ENCODE measurements at places on chromosomes 2 and 18. TPM values are rescaled to one million over a fixed set of nuclear protein-coding genes. Genes with fewer than 3 reads are reported as not detected.
A peak's percentile ranks its signal among the peaks of the same experiment; 100 is the strongest.

DNA sequence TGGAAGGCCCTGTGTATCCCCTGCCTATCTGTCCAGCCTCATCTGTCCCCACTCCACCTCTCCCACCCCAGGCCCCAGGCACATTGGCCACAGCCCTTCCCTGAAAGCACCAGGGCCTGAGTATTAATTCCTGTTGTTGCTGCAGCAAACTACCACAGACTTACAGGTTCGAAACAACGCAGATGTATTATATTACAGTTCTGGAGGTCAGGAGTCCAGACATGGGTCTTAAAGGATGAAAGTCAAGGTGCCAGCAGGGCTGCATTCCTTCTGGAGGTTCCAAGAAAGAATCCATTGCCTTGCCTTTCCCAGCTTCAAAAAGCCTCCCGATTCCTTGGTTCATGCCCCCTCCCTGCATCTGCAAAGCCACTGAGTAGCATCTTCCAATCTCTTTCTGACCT lies 78.7 kb upstream of the LAPTM4A start:
- peaks cover 19% of the 10 kb centered on the region for H3K27me3 ChIP-seq
- no peaks in the 10 kb centered on the region for H3K36me3 ChIP-seq
- no peak overlapping the region for H3K4me3 ChIP-seq

- no peak overlapping the region for H3K27ac ChIP-seq
- H3K4me3 ChIP-seq: no peak overlapping the region
- no peak for DNase-seq
- H3K36me3 ChIP-seq: no peaks in the 10 kb centered on the region
- H3K4me1 ChIP-seq: peaks cover 16% of the 10 kb centered on the region
- H3K27me3 ChIP-seq: no peaks in the 10 kb centered on the region
These were observed 218.5 kb downstream of the LDLRAD4 start for GRCh38 chr18:13437034-13437433.

GRCh38 chr18:9782073-9782857 lies 74.2 kb downstream of the RAB31 start:
- no peak for DNase-seq
- no peaks in the 10 kb centered on the region for H3K4me1 ChIP-seq
- peaks cover 15% of the 10 kb centered on the region for H3K36me3 ChIP-seq
- no peak overlapping the region for H3K4me3 ChIP-seq
- no peaks in the 10 kb centered on the region for H3K27me3 ChIP-seq
- no peak overlapping the region for H3K27ac ChIP-seq

- H3K27me3 ChIP-seq: no peaks in the 10 kb centered on the region
- no peak for DNase-seq
- no peaks in the 10 kb centered on the region for H3K4me1 ChIP-seq
- no peaks in the 10 kb centered on the region for H3K36me3 ChIP-seq
- H3K27ac ChIP-seq: no peak overlapping the region
These were observed 133.6 kb upstream of the ERBB4 start for GRCh38 chr2:212672186-212672585.

- no peaks in the 10 kb centered on the region for H3K4me1 ChIP-seq
- no peak for DNase-seq
- H3K36me3 ChIP-seq: no peaks in the 10 kb centered on the region
- H3K27ac ChIP-seq: no peak overlapping the region
- no peak overlapping the region for H3K4me3 ChIP-seq
These were observed 51.1 kb upstream of the EPC2 start for GRCh38 chr2:148593421-148593820.

GRCh38 chr2:147945660-147946059 lies 74.9 kb downstream of the ORC4 start:
- peaks cover 7% of the 10 kb centered on the region for H3K36me3 ChIP-seq
- H3K27ac ChIP-seq: no peak overlapping the region
- no peaks in the 10 kb centered on the region for H3K4me1 ChIP-seq
- no peaks in the 10 kb centered on the region for H3K27me3 ChIP-seq
- no peak for DNase-seq

DNA sequence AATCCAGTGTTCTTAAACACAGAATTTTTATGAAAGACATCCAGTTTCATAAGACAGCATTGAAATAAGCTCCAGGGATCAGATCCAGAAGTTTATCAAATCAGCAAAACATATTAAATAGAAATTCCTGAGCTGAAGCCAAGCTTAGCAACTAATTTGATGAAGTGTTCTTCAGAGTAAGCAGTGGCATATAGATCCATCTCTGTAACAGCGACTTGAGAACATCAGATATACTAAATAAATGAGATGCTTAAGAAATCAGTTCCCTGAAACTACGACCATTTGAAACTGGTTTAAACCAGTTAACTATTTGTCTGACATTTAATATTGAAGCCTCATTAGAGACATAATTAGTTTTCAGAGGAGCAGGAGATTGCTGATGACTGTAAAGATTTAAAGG lies 34.1 kb downstream of the PPP1R1C start:
- no peak overlapping the region for H3K27ac ChIP-seq
- DNase-seq: no peak
- H3K27me3 ChIP-seq: peaks cover 3% of the 10 kb centered on the region
- H3K4me1 ChIP-seq: no peaks in the 10 kb centered on the region

DNA sequence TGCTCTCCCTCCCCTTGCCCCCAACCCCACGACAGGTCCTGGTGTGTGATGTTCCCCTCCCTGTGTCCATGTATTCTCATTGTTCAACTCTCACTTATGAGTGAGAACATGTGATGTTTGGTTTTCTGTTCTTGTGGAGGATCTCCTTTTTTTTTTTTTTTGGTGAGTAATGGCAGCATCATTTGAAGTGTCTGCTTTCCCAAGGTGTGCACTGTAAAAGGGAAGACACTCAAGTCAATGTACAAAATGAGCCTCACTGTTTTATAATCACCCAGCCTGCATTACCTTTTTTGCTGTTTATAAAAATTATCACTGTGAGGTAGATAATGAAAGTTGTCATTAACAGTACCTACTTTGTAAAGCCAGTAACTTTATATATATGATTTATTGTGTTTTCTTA lies 56.9 kb downstream of the INSIG2 start:
- H3K27me3 ChIP-seq: peaks cover 27% of the 10 kb centered on the region
- H3K4me3 ChIP-seq: no peak overlapping the region
- no peak overlapping the region for H3K27ac ChIP-seq
- no peak for DNase-seq

GRCh38 chr2:54457323-54458023 lies 1.3 kb downstream of the SPTBN1 start:
- no peak overlapping the region for H3K27ac ChIP-seq
- H3K36me3 ChIP-seq: no peaks in the 10 kb centered on the region
- peaks cover 28% of the 10 kb centered on the region for H3K4me1 ChIP-seq
- H3K27me3 ChIP-seq: peaks cover 64% of the 10 kb centered on the region
- DNase-seq: peak; percentile 2
- peak overlapping the region; percentile 95 for H3K4me3 ChIP-seq

- no peaks in the 10 kb centered on the region for H3K27me3 ChIP-seq
- H3K4me3 ChIP-seq: no peak overlapping the region
- H3K36me3 ChIP-seq: no peaks in the 10 kb centered on the region
- H3K4me1 ChIP-seq: no peaks in the 10 kb centered on the region
- no peak overlapping the region for H3K27ac ChIP-seq
These were observed 84.2 kb downstream of the MYOM1 start for GRCh38 chr18:3135536-3135935.

- H3K27me3 ChIP-seq: no peaks in the 10 kb centered on the region
- H3K27ac ChIP-seq: no peak overlapping the region
- DNase-seq: no peak
- no peaks in the 10 kb centered on the region for H3K36me3 ChIP-seq
- no peaks in the 10 kb centered on the region for H3K4me1 ChIP-seq
These were observed 656.9 kb downstream of the EPHA4 start for GRCh38 chr2:220915092-220915623.

DNA sequence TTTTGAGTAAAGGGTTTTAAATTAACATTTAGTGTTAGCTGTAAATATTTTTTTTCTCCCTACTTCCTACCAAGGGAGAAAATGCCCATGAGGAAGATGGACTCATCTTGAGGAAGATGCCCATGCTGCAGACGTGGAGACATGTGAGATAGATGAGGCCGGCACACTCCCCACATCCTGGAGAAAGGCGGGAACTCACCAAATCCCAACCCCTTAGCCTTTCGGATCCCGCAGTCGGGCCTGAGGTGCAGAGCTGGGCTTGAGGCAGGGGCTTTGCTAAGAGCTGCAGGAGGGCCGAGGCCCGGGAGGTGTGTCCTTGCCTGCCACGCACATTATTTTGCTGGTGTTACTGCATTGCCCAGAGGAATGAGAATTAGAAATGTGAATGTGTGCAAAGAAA lies 137.9 kb downstream of the NAPG start:
- no peaks in the 10 kb centered on the region for H3K4me1 ChIP-seq
- no peak overlapping the region for H3K4me3 ChIP-seq
- H3K36me3 ChIP-seq: peaks cover 4% of the 10 kb centered on the region
- H3K27ac ChIP-seq: no peak overlapping the region

DNA sequence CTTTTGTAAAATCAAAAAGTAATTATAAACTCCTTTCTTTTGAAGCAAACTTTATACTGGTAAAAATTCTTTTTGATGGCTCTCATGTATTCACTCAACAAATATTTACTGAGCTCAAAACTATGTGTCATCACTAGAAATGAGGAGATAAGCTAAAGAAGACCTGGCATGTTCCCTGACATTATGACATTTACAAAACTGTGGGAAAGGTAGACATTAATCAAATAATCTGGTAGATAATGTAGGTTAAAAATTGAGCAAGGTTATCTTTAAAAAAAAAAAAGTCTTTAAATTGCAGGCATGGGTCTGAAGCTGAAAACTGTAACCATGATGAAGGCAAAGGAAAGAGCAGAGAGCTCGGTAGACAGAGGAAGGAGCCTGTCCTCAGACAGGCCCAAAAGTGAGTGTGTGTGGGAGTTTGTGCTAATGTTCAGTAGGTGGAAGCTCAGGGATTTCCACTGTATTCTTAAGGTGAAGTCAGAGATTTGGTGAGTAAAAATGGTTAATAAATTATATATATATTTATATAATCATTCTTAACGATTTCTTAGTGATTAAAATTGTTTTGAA lies 612.9 kb downstream of the LRP1B start:
- no peak overlapping the region for H3K4me3 ChIP-seq
- no peak for DNase-seq
- H3K36me3 ChIP-seq: no peaks in the 10 kb centered on the region

- peaks cover 42% of the 10 kb centered on the region for H3K4me1 ChIP-seq
- peak; percentile 55 for DNase-seq
- H3K4me3 ChIP-seq: peak overlapping the region; percentile 84
- H3K27me3 ChIP-seq: no peaks in the 10 kb centered on the region
- H3K36me3 ChIP-seq: no peaks in the 10 kb centered on the region
These were observed 4.4 kb downstream of the NFATC1 start for GRCh38 chr18:79400091-79400590.

- H3K4me3 ChIP-seq: no peak overlapping the region
- no peaks in the 10 kb centered on the region for H3K4me1 ChIP-seq
- H3K27ac ChIP-seq: no peak overlapping the region
- H3K36me3 ChIP-seq: no peaks in the 10 kb centered on the region
These were observed 578.7 kb upstream of the ID2 start for GRCh38 chr2:8103085-8103708.

DNA sequence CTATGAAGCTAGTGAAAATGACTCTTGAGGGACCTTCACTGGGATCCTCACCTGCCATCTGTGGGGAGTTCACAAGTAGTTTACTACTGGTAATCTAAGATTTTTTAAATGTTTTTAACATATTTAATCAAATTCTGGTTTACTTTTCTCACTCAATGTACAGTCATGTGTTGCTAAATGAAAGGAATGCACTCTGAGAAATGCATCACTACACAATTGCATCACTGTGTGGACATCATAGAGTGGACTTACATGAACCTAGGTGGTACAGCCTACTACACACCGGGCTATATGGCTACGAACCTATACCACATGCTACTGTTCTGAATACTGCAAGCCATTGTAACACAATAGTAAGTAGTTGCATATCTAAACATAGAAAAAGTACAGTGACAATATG lies 528.0 kb downstream of the BCL11A start:
- peaks cover 17% of the 10 kb centered on the region for H3K4me1 ChIP-seq
- peaks cover 4% of the 10 kb centered on the region for H3K27me3 ChIP-seq
- no peak overlapping the region for H3K4me3 ChIP-seq
- no peak for DNase-seq
- H3K27ac ChIP-seq: no peak overlapping the region

DNA sequence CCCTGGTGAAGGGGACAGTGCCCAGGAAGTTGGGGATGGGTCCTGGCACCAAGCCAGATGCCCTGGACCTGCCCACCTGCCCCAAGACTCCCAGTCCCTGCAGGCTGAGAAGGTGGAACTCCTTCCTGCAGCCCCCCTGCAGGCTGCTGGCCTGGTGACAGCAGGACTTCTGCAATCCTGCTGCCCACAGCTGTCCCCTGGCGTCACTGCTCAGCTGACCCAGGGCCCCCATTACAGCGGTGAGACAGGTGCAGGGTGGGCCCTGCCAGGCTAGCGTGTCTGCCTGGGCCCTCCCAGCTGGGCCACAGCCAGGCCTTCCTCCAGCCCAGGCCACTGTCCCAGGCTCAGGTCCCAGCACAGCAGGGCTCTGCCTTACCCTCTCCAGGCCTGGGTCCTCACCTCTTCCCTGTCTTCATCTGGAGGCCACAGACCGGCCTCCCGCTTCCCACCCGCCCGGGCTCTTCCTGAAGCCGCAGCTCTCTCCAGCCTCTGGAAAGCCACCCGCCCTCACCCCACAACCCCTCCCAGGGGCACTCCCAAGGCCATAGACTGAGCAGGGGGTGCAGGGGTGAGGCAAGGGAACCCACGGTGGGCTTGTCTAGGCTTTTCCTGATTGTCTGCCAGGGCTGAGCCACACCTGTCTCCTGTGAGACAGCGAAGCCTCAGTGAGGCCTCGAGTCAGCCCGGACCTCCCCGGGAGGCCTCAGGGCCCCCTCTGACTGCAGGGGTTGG lies 8.8 kb upstream of the ERFE start:
- no peaks in the 10 kb centered on the region for H3K27me3 ChIP-seq
- H3K4me1 ChIP-seq: no peaks in the 10 kb centered on the region
- no peak for DNase-seq

DNA sequence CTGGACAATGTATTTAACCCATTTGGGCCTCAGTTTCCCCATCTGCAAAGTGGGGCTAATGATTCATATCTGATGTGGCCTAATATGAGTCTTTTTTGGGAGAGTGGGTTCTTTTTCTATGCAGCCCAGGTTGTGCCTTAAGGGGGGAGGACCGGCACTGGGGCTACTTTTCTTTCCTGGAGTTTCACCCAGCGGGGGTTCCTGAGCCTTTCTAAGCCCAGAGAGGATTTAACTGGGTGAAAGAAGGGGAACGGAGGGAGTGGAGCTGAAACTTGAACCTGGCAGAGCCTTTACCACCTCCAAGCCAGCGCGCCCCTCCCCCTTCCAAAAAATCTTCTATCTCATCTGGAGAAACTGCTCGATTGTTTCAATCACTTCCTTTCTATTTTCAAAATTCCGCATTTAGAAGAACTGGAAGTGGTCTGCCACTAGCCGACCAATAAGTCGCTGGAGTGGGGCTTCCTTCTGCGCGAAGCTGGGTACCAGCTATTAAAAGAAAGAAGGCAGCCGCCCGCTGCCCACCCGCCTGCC lies 205.0 kb upstream of the SMAD2 start:
- H3K27ac ChIP-seq: no peak overlapping the region
- no peaks in the 10 kb centered on the region for H3K36me3 ChIP-seq
- peaks cover 13% of the 10 kb centered on the region for H3K4me1 ChIP-seq
- no peak for DNase-seq
- no peak overlapping the region for H3K4me3 ChIP-seq

ITGB6 gene
- not detected for polyA plus RNA-seq

MROH2A gene
- not detected for polyA plus RNA-seq

ALPP gene
- polyA plus RNA-seq: not detected

STAT4 gene
- polyA plus RNA-seq: 0.73 TPM

SCG2 gene
- polyA plus RNA-seq: not detected

GAREM1 gene
- not detected for polyA plus RNA-seq

SLC9A4 gene
- not detected for polyA plus RNA-seq

RFX8 gene
- not detected for polyA plus RNA-seq

Measured in naive B cell (primary cell).